ENCODE measurements at places on chromosomes 6 and 20.

DNA sequence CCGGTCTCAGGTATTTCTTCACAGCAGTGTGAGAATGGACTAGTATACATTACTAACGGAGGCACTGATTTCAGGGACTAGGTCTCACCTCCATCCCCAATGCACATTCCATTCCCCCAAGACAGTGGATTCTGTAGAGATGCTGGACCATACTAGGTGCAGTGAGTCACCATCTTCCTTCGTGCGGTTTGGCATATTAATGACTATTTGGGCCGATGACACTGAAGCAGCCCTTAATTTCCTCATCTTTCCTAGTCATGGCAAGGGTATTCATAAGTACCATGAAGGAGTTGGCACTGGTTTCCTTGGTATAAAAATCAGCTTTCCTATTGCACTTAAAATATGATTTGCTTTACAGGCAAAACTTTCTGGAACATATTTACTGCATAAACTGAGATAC, 121.4 kb upstream of the TRAF3IP2 start:
- DNase-seq = no peak

DNA sequence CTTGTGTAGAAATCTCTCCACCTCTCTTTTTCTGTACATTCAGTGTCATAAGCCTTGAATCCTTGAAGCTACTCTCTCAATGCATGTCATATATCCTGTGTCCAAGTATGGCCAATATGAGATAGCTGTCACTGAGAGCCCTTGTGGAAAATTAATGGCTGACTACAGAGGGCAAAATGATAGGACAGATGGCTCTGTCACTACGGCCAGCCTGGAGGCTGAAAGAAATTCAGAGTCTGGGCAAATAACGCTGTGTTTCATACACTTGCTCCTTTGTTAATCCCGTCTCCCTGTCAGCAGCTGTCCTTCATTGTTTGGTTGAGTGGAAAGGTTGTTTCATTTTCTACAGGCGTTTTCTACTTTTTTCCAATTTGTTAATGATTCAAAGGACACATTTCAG, 70.4 kb upstream of the VGLL2 start:
- DNase-seq = no peak

- no peak for DNase-seq
These were observed 107.0 kb upstream of the FOXO3 start for GRCh38 chr6:108453601-108454185.

- no peak for DNase-seq
These were observed 619 bp downstream of the RREB1 start for GRCh38 chr6:7108196-7108963.

GRCh38 chr20:38303908-38304379, at the start of gene BPI:
BPI (plus strand) TSS chr20:38304156; CDS start chr20:38304224, 68 bp downstream.
- peak; percentile 57 for DNase-seq

DNA sequence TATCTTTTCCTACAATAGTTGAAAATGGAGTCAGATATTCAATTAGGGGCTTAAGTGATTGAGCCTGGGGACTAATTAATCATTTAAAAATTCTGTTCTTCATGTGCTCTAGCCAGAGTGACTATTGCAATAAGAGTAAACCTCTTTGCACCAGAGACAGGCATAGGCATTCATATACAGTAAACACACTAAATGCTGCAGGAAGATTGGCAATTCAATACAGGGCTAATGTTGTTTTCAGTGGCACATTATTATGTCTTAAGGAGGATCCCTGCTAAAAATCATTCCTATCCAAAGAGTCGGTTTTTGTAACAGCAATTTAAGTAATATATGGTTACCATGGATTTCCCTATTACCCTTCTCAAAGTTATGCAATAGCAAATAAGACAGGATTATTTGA, 1.2 kb downstream of the PDE7B start:
- no peak for DNase-seq

All from Jurkat, Clone E6-1 (cell line).